ENCODE measurements at places on chromosomes 2 and 18.

- DNase-seq, result no peak
These were observed 6.4 kb downstream of the ITGB1BP1 start for GRCh38 chr2:9416962-9417316.

DNA sequence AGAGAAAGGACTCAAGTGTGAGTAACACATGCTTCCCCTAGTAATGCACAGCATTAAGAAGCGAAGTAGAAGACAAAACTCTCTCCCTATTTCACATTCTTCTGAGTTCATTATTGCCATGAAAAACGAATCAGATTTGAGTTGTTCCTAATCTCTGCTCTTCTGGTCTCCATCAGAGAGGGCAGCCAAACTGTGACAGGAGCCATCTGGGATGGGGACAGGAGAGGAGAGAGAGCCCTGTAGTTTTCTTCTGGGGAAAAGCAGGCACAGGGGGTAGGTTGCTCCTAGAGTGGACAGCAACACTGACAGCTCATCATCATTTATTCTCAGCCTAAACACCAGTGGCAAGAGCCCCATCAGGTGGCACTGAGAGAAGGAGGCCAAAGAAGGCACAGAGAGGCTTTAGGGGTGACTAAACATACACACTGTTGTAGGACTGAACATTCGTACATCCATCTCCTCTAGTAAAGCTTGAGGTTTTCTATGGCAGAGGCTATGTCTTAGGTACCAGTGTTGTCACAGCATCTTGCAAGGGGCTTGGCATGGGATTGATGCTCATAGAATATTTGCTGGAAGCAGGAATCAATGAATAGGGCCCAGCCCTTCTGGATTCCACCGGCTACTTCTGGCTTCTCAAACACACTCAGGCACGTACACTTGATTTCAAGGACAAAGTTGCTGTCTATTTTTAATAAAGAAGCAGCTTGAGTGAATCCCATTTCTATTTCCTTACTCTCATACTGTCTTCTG is 33.1 kb downstream of the SLC8A1 start:
- DNase-seq, result no peak

GRCh38 chr18:64436111-64436510 is 287.2 kb upstream of the LINC00305 start:
- no peak for DNase-seq

DNA sequence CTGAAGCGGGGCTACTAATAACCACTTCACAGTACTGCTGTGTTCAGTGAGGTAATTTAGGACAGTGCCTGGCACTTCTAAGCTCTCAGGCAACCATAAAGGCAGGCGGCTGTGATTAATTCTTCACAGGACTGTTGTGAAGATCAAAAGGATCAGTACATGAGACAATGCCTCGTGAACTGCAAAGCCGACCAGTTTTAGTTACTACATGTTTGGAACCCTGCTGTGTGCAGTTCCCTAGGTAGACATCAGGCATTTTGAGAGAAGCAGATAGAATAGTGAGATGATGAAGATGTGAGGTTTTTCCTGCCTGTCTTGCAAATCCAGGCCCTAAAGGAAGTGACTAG is 19.1 kb downstream of the EFHD1 start:
- DNase-seq, result no peak

DNA sequence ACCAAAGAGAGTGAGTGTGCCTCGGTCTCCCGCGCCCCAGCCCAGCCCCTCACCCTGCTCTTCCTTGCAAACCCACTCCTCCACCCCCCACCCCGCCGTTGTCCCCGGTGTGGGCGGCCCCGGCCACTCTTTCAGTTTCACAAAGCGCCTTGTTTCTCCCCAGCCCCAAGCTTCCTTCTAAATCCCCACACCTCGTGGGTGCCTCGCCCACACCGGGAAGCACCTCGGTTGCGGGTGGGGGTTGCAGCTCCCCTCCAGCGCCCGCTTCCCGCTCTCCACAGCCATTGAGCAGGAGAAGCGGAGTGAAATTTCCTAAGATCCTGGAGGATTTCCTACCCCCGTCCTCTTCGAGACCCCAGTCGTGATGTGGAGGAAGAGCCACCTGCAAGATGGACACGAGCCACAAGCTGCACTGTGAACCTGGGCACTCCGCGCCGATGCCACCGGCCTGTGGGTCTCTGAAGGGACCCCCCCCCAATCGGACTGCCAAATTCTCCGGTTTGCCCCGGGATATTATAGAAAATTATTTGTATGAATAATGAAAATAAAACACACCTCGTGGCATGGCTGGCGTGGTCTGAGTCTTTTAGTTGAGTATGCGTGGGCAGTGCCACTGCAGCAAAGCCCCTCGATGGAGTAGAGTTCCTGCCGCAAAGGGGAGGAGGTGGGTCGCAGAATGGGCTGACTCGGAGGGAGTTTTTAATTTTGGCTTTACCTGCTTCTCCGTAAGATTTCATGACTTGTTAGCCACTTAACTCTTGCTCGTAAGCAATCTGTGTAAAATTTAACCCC is 848 bp downstream of the TMSB10 start:
- DNase-seq, result no peak

DNA sequence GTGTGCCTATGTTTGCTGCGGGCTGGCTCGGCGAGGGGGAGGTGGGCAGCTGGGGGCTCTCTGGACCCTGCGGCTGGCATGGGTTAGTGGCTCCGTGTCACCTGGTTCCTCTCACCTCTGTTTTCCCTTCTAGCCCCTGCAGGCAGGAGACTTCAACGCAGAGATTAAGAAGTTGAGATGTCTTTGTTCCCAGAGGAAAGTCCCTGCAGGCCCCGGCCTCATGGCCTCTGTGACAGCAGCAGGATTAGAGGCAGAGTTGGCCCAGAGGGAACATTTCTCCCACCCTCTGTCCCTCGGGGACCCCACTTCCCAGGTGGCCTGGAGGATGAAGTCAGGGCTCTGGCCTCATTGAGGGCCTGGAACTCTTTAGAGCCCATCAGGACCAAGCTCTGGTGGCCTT is 56.5 kb downstream of the HPCAL1 start:
- DNase-seq, result no peak

- DNase-seq, result no peak
These were observed 85.2 kb downstream of the HS1BP3 start for GRCh38 chr2:20565623-20566236.

- DNase-seq, result no peak
These were observed 5.8 kb downstream of the GAD1 start for GRCh38 chr2:170822290-170823087.

DNA sequence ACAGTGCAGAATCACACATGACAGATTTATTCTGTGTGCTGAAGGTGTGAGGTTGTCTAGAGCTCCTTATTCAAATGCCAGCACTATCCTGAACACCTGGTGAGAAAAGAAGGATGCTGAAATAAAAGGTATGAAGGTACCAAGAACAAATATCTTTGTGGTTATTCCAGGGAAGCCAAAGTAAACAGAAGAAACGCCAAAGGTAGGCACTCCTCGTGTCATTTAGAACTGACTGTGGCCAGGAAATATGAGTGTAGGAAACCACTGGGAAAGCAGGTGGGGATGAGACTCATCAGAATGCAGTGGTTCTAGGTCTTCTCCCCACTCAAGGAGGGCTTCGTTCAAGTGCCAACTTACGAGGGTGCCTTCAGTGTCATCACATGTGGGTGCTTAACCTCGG is 80.8 kb downstream of the KIF5C start:
- no peak for DNase-seq

GRCh38 chr2:63777816-63778215 is 63.9 kb upstream of the UGP2 start:
- DNase-seq, result no peak

GRCh38 chr2:209472112-209472832 is 48.4 kb downstream of the MAP2 start:
- no peak for DNase-seq

DNA sequence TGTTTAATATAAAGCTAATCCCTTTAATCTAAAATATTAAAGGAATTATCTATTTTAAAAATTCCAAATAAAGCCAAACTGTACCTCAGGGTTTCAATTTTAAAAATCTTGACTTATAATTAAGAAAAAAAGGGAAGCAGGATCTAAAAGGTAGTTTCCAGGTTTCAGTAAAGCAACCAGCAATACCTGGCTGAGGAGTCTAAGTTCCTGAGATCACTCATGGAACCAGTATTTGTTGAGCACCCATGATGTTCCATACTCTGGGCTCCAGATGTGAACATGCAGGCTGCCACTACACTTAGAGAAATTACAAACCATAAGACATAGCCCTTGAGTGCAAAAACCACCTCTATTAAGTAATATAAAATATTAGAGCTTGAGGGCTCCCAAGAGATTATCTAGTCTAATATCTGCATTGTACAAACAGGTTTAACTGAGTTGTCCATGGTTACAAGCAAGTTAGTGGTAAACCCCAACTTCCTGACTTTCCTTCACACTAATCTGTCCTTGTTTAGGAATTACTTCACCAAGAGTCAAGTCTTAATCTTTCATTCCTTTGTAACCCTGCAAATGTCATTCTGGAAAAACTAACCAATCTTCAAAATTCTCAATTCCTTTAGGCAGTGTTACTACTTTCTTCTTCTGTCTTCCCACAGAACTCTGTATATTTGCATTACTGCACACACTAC is 49.2 kb downstream of the CLASP1 start:
- DNase-seq, result peak; percentile 9

DNA sequence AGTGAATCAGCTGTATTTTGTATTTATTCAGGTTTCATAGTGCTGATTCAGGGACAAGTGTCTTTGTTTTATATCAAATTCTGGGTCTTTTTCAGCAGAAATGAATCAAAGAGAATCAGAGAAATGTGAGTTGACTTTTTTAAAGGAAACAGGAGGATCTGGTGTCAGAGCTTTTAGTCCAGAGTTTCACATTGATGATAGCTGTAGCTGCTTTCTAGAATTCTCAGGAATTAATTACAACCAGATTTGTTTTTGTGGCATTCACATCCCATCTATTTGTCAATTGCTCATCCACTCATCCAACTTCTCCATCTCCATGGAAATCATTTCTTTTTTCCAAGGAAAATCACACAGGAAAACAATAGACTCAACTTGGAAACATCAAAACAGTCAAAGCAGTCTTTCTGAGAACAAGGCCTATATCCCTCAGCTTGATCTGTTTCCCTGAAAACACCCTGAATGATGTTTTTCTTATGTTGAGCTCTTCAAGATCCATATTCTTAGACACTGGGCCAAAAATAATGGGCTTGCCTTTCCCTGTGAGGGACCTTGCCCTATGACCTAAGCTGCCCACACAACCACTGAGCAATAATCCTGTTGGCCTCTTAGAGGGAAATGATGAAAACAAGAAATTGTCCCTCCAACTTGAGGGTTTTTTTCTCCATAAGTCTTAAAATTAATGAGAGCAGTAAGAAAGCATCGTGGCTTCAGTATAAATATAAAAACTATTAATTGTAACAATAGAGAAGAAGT is 249.5 kb upstream of the FN1 start:
- DNase-seq, result no peak

- DNase-seq, result no peak
These were observed 208.6 kb downstream of the MYO1B start for GRCh38 chr2:191453761-191454160.

All from stimulated activated naive B cell treated with anti-CD40 and anti-IgM and Interleukin-4, amounts not matched to agents 10 μg/mL and 1 μg/mL and 100 μg/mL, for 72 hours (primary cell).